Right renal cortex interstitium (tissue), 3 donors: ENCODE measurements at places on chromosomes 5 and 9. TPM values are rescaled to one million over a fixed set of nuclear protein-coding genes. Genes with fewer than 3 reads are reported as not detected.

GRCh38 chr5:154467655-154468354, 10.2 kb downstream of the HAND1 start:
- no peak for DNase-seq

DAB2IP gene
- polyA plus RNA-seq, result 46.6 TPM

ANKRD31 gene
- 0.49 TPM for polyA plus RNA-seq

SAXO1 gene
- polyA plus RNA-seq, result 0.22 TPM

DNA sequence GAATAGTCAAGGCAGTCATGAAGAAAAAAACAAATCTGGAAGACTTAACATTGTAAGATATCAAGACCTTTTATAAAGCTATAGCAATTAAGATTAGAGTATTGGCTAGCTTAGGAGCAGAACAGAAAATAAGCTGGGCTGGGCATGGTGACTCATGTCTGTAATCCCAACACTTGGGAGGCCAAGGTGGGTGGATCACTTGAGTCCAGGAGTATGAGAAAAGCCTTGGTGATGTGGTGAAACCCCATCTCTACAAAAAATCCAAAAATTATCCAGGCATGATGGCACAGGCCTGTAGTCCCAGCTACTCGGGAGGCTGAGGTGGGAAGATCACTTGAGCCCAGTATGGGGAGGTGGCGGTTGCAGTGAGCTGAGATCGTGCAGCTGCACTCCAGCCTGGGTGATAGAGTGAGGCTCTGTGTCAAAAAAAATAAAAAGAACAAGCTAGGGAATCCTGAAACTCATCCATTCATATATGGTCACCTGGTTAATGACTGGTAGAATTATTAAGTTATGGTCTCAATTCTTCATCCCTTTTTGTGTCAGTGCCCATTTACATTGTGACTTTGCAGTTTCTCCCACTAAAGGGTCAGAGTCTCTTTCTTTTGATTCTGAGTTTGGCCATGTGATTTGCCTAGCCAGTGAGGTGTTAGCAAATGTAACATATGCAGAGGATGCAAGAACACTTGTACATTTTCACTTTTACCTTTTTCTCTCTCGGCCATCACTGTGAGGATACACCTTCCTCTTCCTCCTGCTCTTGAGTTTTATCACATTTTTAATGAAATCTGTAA, 144.6 kb upstream of the SGCD start:
- DNase-seq, result no peak

DNA sequence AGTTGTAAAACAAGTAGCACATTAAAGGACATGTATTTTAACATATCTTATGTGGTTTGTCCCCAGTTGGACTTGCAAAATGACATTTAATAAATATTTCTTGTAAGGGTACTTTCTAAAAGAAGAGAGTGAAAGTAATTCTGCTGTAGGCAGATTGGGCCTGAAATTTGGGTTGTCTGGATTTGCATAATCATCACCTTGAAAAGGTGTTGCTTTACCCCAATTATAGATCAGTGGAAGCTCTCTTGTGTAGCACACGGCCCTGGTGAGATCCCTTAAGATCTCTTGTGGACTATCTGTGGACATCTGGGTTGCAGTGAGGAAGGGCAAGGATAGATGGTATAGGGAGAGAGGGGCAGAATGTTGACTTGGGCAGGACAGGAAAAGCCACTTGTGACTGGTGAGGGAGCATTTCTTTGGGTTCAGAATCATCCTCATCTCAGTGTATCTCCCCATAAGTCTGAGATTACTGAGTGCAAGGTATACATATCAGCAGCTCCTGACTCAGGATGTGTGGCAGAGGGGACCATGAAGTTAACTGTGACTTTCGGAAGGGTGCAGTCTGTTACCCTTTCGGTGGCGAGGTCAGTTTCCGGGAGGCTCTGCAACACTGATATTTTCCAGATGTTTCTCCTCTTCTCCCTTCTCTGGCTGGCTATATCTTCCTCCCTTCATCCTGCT, 2.0 kb upstream of the TNFAIP8 start:
- DNase-seq, result no peak

- DNase-seq, result no peak
Observed at GRCh38 chr5:54793468-54794134, 191.8 kb downstream of the ESM1 start.

DNA sequence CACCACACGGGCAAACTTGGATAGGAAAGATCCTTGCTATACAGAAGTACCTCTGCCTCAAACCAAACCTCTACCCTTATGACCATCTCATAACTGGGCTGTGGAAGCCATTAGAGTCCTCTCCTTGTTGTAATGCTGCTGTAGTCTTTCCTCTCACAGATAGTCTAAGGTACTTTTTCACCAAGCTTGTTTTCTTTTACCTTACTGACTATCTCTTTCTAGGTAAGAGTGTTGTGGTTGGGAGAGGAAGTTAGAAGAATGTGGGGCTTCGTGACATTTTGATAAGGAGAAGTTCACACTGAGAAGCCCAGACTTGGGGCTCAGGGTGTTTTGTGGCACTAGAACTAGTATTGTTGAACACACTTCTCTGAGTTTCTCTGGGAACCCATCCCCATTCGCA, 8.9 kb downstream of the CFAP95 start:
- DNase-seq, result no peak

C5orf58 gene
- 0.15 TPM for polyA plus RNA-seq

ZDHHC11B gene
- polyA plus RNA-seq, result 5.4 TPM

FOXD4L3 gene
- polyA plus RNA-seq, result not detected

GRCh38 chr5:87411973-87412629, 629 bp downstream of the CCNH start:
- DNase-seq, result peak; percentile 32

DNA sequence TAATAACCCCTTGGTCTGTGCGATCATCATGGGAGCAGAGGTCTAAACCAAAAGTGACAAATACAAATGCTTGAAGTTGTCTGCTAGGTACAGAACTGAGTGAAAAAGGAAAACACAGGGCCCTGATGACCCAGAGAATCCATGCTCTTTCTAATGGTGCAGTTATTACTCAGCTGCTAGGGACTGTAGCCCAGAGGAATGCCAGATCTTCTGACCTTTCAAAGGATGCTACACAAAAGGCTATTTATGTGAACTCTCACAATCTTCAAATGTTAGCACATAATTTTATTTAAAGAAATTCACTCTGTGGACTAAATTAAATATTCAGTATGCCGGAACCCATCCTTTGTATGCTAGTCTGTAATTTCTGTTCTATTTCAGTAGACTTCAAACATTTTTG, 79.9 kb downstream of the PRR16 start:
- DNase-seq, result no peak

DNA sequence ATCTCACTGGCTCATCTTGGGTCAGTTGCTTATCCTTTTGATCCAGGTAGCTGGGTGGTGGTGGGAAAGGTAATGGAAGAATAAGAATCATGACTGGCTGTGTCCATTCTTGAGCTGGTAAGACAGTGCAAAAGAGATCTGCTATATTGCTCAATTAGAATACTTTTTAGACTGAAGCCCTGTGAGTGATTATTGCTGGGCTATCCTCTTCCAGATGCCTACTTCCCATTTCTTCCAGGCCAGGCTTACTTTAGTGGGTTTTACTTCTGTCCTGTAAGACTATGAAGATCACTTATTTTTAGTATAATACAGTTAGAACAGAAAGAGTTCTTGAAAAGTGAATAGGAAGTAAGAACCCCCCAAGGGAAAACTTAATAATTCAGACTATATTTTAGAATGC, 7.2 kb downstream of the MARCHF6 start:
- no peak for DNase-seq

DNA sequence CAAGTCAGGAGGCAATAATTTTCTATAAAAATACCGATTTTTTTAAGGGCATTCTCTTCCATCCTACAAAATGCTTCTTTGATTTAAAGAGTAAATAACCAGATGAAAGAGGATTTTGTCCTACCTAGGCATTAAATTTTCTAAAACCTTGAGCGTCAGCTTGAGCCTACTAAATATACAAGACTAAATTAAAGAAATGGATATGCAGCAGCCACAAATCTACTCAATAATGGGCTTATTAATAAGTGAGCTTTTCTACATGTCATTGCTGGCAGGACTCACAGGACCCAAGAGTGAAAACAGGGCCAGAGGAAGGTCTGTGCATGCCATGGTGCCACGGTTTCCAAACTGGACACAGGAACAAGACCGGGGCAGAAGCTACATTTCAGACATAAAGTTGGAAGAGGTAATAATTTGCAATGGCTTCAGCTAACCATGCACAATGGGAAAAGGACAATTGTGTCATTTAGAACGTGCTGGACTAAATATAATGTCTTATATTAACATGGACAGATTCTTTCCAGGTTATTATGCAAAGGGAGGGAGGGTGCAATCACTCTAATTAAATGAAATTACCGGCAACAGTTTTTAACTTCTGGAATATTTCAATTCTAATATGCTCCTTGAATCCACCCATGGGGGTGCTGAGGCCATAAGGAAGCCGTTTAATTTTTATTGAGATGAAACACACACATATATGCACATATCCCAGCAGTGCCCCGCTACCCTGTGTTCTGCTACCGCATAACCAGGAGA, 5.2 kb downstream of the WHRN start:
- no peak for DNase-seq

TARS1 gene
- polyA plus RNA-seq, result 140 TPM

- no peak for DNase-seq
Observed at GRCh38 chr9:13324988-13325387, 45.5 kb upstream of the MPDZ start.

SH3RF2 gene
- 3.8 TPM for polyA plus RNA-seq

DNA sequence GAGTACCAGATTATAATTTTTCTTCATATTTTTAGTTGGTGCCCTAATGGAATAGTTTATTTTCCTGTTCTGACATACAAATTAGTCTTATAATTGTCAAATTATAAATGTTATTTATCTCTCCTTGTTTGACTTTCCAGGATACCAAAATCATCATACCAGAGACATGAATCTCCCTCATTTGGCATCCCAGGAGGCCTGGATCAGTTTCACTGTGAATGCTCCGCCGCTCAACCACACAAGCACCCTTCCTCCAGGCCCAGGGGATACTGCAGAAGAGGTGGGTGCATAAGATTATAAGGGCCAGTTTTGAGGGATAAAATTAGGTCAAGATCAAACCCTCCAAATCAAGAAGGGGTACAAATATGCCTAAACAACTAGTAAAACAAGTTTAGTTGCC, 1229.3 kb downstream of the CDH12 start:
- DNase-seq, result no peak

DNA sequence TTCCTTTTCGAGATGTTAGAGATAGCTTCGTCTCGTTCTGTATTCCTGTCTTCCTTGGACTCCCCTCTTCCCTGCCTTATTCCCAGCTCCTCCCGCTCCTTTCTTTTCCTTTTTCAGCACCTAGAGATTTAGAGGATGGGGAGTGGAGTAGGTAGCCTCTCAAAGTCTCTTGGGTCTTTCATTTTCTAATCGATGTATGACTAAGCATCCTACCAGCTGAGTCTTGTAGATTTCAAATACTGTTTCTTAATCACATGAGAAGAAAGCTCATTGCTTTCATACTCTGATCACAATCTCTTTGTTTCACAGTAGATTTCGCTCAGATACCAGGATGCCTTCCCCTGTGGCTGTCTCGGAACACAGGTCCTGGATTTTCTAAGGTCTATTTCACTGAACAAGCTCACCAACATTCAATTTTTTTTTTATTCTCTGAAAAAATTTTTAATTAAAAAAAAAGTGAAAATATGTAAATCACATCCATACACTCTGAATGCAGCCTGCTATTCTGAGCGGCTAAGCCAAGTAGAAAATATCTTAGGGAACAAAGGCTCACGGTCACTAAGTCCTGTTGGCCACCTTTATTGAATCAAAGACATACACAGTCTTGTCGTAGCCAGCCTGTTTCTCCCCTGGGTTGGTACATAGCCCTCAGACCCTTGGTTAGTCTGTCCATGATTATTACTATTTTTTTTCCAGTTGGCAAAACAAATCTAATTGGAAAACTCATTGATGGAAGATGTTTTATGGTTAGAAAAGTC, 413.8 kb downstream of the KDM4C start:
- DNase-seq, result no peak

SLC25A51 gene
- polyA plus RNA-seq, result 20.0 TPM

DNA sequence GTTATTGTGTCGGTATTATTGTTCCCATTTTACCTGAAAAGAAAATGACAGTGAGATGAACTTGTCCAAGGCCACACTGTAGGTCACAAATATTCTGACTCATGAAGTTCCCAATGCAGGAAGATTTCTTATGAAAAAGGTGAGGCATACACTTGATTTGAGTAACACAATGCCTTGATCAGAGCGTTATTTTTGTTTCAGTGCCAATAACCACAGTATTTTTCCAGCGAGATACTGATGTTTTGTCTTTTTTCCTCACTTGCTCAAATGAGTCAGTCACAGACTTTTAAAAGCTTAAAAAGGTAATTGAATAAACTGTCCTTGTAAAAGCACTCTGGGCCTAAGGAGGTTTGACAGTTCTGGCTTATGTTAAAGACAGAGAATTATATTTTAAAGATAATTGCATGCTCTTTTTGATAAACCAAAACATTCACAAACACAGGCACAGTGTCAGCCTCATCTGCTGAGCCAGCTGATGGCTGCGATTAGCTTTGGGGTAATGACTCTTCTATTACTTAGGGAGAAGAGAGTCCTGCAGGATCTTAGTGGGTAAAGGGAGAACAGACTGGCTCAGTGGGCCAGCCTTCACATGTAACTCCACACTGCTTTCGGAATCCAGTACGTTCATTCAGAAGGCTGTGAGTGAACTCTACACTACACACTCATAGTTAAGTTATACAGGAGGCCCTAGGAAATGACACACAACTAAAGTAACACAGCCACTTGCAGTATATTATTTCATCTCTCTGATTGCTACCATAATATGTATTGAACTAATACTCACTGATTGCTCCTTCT, 165.5 kb upstream of the CD180 start:
- no peak for DNase-seq

GRCh38 chr5:136060963-136061362, 32.2 kb downstream of the TGFBI start:
- DNase-seq, result no peak

DNA sequence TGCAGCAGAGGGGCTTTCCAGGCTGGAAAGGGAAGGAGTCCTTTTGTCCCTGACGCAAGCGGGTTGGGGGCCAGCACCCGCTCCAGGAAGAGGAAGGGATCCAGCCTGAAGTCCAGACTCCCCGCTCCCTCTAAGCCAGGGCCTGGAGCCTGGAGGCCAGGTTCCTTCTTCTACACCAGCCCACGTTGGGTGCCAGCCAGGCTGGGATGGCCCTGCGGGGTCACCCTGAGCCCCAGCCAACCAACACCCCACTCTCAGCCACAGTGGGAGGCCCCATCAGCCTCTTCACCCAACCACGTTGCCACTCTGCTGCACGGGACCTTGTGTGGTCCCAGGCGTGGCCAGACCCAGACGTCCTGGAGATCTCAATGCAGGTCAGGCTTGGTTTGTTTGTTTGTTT, 970 bp upstream of the FUT7 start:
- no peak for DNase-seq

DNA sequence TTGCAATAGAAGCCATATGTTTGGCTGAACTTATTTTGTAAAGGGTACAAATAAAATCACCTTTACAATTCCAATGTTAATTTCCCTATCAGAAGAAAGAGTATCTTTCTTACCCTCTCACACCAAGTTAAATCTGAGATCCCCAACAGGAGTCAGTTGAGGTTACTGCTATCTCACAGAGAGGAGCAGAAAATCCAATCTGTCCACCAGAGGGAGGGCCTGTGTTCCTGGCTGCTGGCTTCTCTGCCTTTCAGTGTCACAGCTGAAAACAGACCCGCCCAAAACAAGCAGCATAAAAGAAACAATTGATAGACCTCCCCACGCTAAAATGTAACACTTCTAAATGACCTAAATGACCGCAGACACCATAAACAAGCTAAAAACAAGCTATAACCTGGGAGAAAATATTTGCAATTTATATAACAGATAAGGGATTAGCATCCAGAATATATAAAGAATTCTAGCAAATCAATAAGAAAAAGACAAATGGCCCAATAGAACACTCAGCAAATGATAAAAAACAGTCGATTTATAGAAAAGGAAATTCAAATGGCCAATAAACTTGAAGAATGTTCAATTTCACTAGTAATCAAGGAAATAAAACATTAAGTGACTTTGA, 24.5 kb upstream of the MVB12B start:
- DNase-seq, result no peak

PCDHGA10 gene
- polyA plus RNA-seq, result 3.1 TPM
